Upper lobe of left lung (tissue), 6 donors: ENCODE measurements at places on chromosomes 11 and 22. TPM values are rescaled to one million over a fixed set of nuclear protein-coding genes. Genes with fewer than 3 reads are reported as not detected.
A peak's percentile ranks its signal among the peaks of the same experiment; 100 is the strongest.

Gene TTC28
- total RNA-seq, result 69.4 TPM

Gene IGLL1
- not detected for total RNA-seq

Gene CLDN5
- 70.2 TPM for total RNA-seq

Gene NRXN2
- not detected for total RNA-seq

Gene POLD4
- 173 TPM for total RNA-seq

Gene CBL
- 21.0 TPM for total RNA-seq

Gene C11orf65
- total RNA-seq, result 0.46 TPM

Gene HEPN1
- not detected for total RNA-seq

Gene CDC42BPG
- 26.3 TPM for total RNA-seq

Gene MS4A7
- 192 TPM for total RNA-seq

Gene SYT13
- not detected for total RNA-seq

- no peak overlapping the region for H3K4me3 ChIP-seq
- no peak overlapping the region for H3K27ac ChIP-seq
- H3K27me3 ChIP-seq, result no peaks in the 10 kb centered on the region
- no peak for DNase-seq
- no peaks in the 10 kb centered on the region for H3K4me1 ChIP-seq
- H3K36me3 ChIP-seq, result no peaks in the 10 kb centered on the region
These were observed 6.3 kb upstream of the SEZ6L start for GRCh38 chr22:26162926-26163325.

GRCh38 chr11:102580185-102580951 lies 44.8 kb downstream of the MMP20 start:
- DNase-seq, result no peak
- H3K4me3 ChIP-seq, result no peak overlapping the region
- no peaks in the 10 kb centered on the region for H3K36me3 ChIP-seq
- H3K27me3 ChIP-seq, result no peaks in the 10 kb centered on the region
- H3K27ac ChIP-seq, result no peak overlapping the region

- peaks cover 9% of the 10 kb centered on the region for H3K4me1 ChIP-seq
- H3K36me3 ChIP-seq, result no peaks in the 10 kb centered on the region
- no peaks in the 10 kb centered on the region for H3K27me3 ChIP-seq
- no peak overlapping the region for H3K4me3 ChIP-seq
These were observed 2.6 kb downstream of the VSIG10L2 start for GRCh38 chr11:125948278-125949051.

GRCh38 chr11:94243571-94244515 lies 60.5 kb upstream of the IZUMO1R start:
- H3K27ac ChIP-seq, result no peak overlapping the region
- no peaks in the 10 kb centered on the region for H3K36me3 ChIP-seq
- H3K4me3 ChIP-seq, result no peak overlapping the region
- no peak for DNase-seq
- H3K27me3 ChIP-seq, result no peaks in the 10 kb centered on the region

- no peak overlapping the region for H3K4me3 ChIP-seq
- H3K36me3 ChIP-seq, result no peaks in the 10 kb centered on the region
- no peak overlapping the region for H3K27ac ChIP-seq
- H3K4me1 ChIP-seq, result peaks cover 9% of the 10 kb centered on the region
These were observed 5.9 kb downstream of the TKFC start for GRCh38 chr11:61338783-61339489.

- no peaks in the 10 kb centered on the region for H3K4me1 ChIP-seq
- no peak overlapping the region for H3K4me3 ChIP-seq
- H3K27ac ChIP-seq, result no peak overlapping the region
These were observed 7.1 kb upstream of the QSER1 start for GRCh38 chr11:32885556-32885955.

DNA sequence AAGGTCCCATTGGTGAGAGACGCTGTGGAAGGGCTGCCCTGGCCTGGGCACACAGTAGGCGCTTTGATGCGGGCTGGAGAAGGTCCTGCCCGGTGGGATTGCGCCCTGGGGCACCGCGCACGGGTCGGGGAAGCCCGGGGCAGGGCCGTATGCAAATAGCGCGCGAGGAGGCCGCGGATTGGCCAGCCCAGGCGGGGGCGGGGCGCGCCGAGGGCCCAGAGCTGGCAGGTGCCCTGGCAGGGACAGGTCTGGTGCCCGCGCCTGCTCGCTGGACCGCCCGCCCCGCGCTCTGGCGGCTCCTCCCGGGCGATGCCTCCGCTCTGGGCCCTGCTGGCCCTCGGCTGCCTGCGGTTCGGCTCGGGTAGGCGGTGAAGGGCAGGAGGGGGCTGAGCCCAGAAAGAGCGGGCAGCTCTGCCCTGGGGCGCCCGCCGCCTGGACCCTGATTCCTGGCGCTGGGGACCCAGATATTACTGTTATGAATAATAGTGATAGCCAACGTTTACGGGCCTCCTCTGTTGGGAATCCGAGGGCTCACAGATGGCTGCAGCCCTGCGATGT lies at the start of gene UPK3A:
UPK3A (plus strand) TSS at position 245 of the 558 bp plus-strand sequence; CDS start at position 310, 65 bp downstream.
- peaks cover 14% of the 10 kb centered on the region for H3K4me1 ChIP-seq
- peak; percentile 97 for DNase-seq
- peaks cover 8% of the 10 kb centered on the region for H3K27me3 ChIP-seq
- H3K27ac ChIP-seq, result no peak within 1 kb of the TSS

GRCh38 chr11:86134580-86135318 lies 65.9 kb upstream of the PICALM start:
- no peak overlapping the region for H3K27ac ChIP-seq
- H3K27me3 ChIP-seq, result no peaks in the 10 kb centered on the region
- peaks cover 10% of the 10 kb centered on the region for H3K4me1 ChIP-seq
- H3K4me3 ChIP-seq, result no peak overlapping the region

GRCh38 chr11:19712281-19713195 lies at the start of gene NAV2:
Gene NAV2, plus strand, starts transcription at chr11:19712837. Its CDS starts 859 bp downstream, at chr11:19713696.
- peak within 1 kb of the TSS; percentile 69 for H3K4me3 ChIP-seq
- peak; percentile 94 for DNase-seq
- peaks cover 8% of the 10 kb centered on the region for H3K27me3 ChIP-seq
- H3K36me3 ChIP-seq, result no peaks in the 10 kb centered on the region
- peak within 1 kb of the TSS; percentile 84 for H3K27ac ChIP-seq

- no peak for DNase-seq
- no peak overlapping the region for H3K4me3 ChIP-seq
- no peaks in the 10 kb centered on the region for H3K4me1 ChIP-seq
These were observed 851.8 kb upstream of the CCDC90B start for GRCh38 chr11:84137960-84138359.

- H3K27ac ChIP-seq, result peak overlapping the region; percentile 54
- H3K36me3 ChIP-seq, result no peaks in the 10 kb centered on the region
- peak; percentile 36 for DNase-seq
- H3K27me3 ChIP-seq, result no peaks in the 10 kb centered on the region
- H3K4me3 ChIP-seq, result peak overlapping the region; percentile 38
- peaks cover 10% of the 10 kb centered on the region for H3K4me1 ChIP-seq
These were observed 63.6 kb downstream of the NFAM1 start for GRCh38 chr22:42368379-42369249.

- no peaks in the 10 kb centered on the region for H3K27me3 ChIP-seq
- peaks cover 6% of the 10 kb centered on the region for H3K4me1 ChIP-seq
- no peak for DNase-seq
- no peaks in the 10 kb centered on the region for H3K36me3 ChIP-seq
- peak overlapping the region; percentile 77 for H3K27ac ChIP-seq
These were observed 523 bp upstream of the ARHGAP42 start for GRCh38 chr11:100686476-100687053.

- H3K27ac ChIP-seq, result no peak overlapping the region
- H3K4me3 ChIP-seq, result no peak overlapping the region
- no peaks in the 10 kb centered on the region for H3K4me1 ChIP-seq
These were observed 492.1 kb downstream of the SOX6 start for GRCh38 chr11:15864026-15864805.

GRCh38 chr22:26489447-26490036 lies 5.9 kb downstream of the SRRD start:
- H3K4me1 ChIP-seq, result peaks cover 19% of the 10 kb centered on the region
- H3K4me3 ChIP-seq, result no peak overlapping the region
- H3K27me3 ChIP-seq, result no peaks in the 10 kb centered on the region
- DNase-seq, result no peak
- peaks cover 58% of the 10 kb centered on the region for H3K36me3 ChIP-seq
- H3K27ac ChIP-seq, result no peak overlapping the region

GRCh38 chr22:26095256-26095956 lies 73.9 kb upstream of the SEZ6L start:
- no peak for DNase-seq
- H3K27me3 ChIP-seq, result no peaks in the 10 kb centered on the region
- H3K27ac ChIP-seq, result no peak overlapping the region
- no peaks in the 10 kb centered on the region for H3K36me3 ChIP-seq
- no peak overlapping the region for H3K4me3 ChIP-seq

DNA sequence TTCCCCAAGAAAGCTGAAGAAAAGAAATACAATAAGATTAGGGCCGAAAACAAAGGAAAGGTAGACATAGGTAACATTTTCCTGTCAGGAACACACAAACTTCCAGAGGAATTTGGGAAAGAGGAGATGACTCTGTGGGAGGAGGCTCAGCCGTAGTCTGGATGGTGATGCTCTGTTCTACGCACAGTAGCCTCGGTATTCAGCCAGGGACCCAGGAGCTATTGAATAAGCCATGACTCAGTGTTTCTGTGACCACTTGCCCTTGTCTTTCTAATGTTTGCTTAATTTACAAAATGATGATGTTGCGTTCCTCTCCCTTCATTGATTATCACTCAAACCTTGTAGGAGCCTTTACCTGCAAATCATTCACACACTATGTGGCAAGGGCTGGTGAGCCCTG lies 745.0 kb downstream of the NTM start:
- no peak overlapping the region for H3K4me3 ChIP-seq
- DNase-seq, result no peak
- H3K4me1 ChIP-seq, result no peaks in the 10 kb centered on the region
- H3K27me3 ChIP-seq, result no peaks in the 10 kb centered on the region
- H3K27ac ChIP-seq, result no peak overlapping the region

- H3K4me1 ChIP-seq, result peaks cover 32% of the 10 kb centered on the region
- no peak overlapping the region for H3K4me3 ChIP-seq
- H3K27me3 ChIP-seq, result no peaks in the 10 kb centered on the region
- H3K27ac ChIP-seq, result no peak overlapping the region
- H3K36me3 ChIP-seq, result no peaks in the 10 kb centered on the region
These were observed 19.3 kb downstream of the CREB3L1 start for GRCh38 chr11:46296528-46297448.
